Naive thymus-derived CD4-positive, alpha-beta T cell (primary cell): ENCODE measurements at places on chromosomes 3 and 15. TPM values are rescaled to one million over a fixed set of nuclear protein-coding genes. Genes with fewer than 3 reads are reported as not detected.

Gene GP9
- 2.5 TPM for total RNA-seq

Gene CDHR4
- 0.29 TPM for total RNA-seq

Gene MUC13
- total RNA-seq = not detected in 2 replicates

DNA sequence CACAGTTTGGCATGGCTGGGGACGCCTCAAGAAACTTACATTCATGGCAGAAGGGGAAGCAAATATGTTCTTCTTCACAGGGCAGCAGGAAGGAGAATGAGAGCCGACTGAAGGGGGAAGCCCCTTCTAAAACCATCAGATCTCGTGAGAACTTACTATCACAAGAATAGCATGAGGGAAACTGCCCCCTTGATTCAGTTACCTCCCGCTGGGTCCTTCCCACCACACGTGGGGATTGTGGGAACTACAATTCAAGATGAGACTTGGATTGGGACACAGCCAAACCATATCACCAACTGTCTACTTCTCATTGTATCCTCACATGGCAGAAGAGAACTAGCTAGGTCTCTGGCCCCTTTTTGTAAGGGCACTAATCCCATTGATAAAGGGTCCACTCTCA is 30.5 kb downstream of the CCDC32 start:
- H3K27ac ChIP-seq = no peak overlapping the region
- H3K36me3 ChIP-seq = no peaks in the 10 kb centered on the region
- H3K4me3 ChIP-seq = no peak overlapping the region
- no peaks in the 10 kb centered on the region for H3K27me3 ChIP-seq

- H3K27ac ChIP-seq = no peak overlapping the region
- H3K27me3 ChIP-seq = no peaks in the 10 kb centered on the region
- H3K4me1 ChIP-seq = no peaks in the 10 kb centered on the region
- no peak overlapping the region for H3K4me3 ChIP-seq
- no peaks in the 10 kb centered on the region for H3K36me3 ChIP-seq
Observed at GRCh38 chr3:118977671-118978392, 56.8 kb downstream of the IGSF11 start.
